Stimulated activated CD4-positive, alpha-beta T cell treated with anti-CD3 and anti-CD28 coated beads, Interleukin-2, amount 100 ng/mL, for 48 hours (primary cell): ENCODE measurements at places on chromosomes 5 and 9.
A peak's percentile ranks its signal among the peaks of the same experiment; 100 is the strongest.

DNA sequence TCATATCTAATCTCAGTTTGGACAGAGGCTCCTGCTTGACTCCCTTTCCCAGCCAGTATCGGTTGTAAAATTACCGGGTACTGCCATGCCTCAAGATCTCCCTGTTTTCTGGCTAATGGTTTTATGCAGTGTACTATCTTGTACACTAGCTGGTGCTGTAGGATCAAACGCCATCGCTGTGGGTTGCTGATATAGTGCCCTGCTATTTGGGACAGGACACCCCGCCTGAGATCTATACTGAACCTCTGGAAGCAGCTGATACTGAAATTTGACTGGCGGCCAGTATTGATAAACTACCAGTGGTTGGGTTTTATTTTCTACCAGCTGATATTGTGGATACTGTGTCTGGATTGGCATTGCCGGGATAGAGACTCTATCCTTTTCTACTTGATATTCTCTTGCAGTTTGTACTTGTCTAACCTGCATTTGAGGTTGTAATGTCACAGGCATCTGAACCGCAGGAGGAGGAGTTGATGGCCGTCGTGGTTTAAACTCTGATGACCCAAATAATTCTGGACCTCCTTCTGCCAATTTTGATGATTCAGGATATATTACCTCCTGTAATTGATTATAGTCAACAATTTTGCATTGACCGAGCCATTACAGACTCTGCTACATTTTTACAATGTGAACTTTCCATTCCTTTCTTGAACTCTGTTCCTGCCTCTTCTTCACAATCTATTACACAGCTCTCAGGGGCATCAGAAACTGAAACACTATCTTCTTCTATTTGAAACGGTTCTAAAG lies 112.5 kb upstream of the LARP1 start:
- no peak for DNase-seq

DNA sequence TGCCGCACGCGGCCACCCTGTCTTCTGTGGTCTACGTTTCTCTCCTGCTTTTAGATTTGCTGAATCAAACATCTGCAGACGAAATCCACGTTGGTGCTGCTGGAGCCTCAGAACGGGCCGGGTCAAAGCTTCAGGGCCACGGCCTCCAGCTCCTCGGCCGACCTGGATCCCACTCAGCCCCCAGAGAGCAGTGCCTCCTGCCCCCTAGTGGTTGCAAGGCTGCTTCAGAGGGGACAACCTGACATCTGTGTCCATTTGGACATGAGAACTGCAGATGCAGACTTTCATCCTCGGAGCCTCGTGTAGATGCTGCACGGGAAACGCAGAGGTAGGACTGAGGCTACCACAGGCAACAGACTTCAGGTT lies 23.0 kb upstream of the SLC6A3 start:
- no peak for DNase-seq

DNA sequence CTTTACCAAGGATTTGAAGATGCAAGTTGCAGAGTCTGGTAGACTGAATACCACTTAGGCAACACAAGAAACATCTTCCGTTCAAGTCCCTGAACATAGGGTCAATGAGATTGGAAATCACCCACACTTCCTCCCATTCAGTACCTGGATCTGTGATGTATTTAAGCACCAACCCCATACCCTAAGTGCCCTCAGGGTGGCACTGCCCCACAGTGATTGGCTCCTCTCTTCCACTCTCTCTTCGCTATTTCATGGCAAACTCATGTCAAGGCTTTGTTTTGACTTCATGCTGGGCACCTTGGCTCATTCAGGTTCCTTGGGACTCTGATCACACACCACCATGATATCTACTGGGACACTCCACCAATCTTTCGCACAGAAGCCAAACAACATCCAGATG lies 53.7 kb downstream of the GGTA1 start:
- no peak for DNase-seq

DNA sequence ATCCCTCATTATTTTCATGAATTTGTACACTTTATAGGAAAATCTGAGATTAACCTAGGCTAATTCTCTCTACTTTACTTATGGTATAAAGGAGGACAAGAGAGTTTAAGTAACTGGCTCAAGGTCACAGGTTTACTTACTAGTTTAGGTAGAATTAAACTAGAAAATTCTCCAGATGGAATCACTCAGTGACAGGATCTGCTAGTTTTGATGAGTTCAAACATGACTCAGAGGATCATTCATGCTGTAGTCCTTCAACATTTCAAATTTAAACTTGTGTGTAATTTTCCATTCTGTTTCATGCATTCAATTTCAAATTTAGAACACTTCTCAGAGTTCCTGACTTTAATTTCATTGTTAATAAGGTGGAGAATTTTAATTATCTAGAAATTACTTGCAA lies 485.7 kb upstream of the TUSC1 start:
- DNase-seq = no peak

DNA sequence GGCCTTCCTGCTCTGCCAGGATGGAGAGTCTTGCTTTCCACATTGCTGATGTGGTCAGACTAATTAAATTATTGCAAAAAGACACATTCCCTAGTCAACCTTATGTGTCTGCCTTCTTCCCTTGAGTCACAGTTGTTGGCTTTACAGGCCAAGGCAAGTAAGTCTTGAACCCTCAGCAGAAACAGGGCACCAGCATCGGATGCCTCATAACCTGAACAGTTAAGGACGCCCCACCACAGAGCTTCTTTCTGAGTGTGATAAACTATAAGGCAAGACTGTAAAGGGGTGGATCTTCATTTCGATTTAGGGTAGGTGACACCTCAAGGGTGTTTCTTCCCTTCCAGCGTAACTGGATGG lies 670 bp upstream of the KIF2A start:
- DNase-seq = no peak

- DNase-seq = no peak
Measured at GRCh38 chr5:65157906-65158603, 323.7 kb downstream of the ADAMTS6 start.

DNA sequence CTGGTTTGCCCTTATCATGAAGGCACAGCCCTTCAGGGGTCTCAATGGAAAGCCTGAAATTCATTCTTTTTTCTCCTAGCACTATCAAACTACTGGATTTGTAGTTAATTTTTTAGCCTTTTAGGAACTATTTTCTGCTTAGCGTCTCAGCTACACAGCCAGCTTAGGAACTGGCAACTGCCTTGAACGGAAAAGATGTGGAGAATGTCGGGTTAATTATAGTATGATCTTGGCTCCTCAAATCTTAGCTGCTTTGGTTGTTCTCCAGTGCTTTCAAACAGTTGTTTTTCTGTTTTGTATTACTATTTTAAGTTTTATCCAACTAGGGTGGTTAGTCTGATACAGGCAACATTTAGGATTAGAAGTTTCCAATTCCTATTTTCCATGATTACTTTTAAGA lies 44.1 kb downstream of the CCNH start:
- no peak for DNase-seq

DNA sequence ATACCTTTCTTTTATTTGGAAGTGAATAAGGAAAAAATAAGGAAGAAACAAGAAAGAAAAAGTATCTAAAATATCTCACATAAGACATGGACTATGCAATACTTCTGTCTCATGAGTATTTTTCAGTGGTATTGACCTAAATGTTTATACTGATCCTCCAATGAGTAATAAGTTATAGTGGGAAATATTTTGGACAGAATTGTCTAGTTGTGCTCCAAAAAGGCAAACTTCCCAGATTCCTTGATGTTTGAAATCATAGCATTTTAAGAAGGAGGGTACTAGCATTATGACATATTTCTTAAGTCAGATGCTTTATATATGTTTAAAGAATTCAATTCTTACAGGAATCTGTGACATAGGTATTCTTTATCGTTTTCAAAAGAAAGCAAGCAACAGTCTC lies 34.5 kb upstream of the BASP1 start:
- DNase-seq = no peak

GRCh38 chr5:159786901-159787691 lies 129.2 kb upstream of the ADRA1B start:
- no peak for DNase-seq

GRCh38 chr5:25393256-25393655 lies 748.5 kb upstream of the CDH10 start:
- no peak for DNase-seq

- DNase-seq = no peak
Measured at GRCh38 chr9:121748074-121748473, 96.6 kb downstream of the DAB2IP start.

GRCh38 chr5:79235261-79235633 lies 684 bp upstream of the JMY start:
- DNase-seq = no peak

DNA sequence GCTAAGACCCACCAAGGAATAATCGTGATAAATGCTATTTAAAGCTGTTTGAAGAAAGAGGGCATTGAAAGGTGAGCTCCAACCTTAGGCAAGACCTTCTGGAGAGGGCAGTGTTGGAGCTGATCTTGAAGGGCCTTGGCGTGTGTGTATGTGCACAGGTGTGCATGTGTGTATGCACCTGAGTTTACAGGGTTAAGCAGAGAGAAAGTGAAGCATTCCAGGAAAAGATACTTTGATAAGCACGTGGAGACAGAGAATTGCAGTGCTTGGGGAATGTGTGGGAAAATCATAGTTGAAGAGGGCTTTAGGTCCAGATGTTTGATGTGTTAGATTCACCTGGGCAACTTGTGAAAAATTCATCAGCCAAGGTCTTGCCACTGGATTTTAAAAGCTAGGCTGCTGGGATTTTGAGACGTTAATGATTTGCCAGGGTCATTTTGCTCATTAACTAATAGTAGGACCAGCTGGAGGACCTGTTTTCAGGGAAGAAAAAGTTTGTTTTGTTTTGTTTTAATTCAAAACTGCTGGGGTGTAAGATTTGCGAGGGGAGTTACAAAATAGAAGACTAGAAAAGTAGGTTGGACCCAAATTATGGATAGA lies 78.3 kb upstream of the ANKRD55 start:
- DNase-seq = no peak

DNA sequence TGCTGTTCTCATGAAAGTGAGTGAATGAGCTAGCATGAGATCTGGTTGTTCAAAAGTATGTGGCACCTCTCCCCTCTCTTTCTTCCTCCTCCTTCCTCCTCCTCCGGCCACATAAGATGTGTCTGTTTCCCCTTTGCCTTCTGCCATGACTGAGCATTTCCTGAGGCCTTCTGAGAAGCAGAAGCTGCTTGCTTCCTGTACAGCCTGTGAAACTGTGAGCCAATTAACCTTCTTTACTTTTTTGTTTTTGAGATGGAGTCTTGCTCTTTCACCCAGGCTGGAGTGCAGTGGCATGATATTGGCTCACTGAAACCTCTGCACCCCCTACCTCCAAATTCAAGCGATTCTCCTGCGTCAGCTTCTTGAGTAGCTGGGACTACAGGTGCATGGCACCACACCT lies 6.1 kb downstream of the S100Z start:
- DNase-seq = peak; percentile 23

GRCh38 chr5:168477060-168477459 lies 9.2 kb upstream of the RARS1 start:
- DNase-seq = no peak

DNA sequence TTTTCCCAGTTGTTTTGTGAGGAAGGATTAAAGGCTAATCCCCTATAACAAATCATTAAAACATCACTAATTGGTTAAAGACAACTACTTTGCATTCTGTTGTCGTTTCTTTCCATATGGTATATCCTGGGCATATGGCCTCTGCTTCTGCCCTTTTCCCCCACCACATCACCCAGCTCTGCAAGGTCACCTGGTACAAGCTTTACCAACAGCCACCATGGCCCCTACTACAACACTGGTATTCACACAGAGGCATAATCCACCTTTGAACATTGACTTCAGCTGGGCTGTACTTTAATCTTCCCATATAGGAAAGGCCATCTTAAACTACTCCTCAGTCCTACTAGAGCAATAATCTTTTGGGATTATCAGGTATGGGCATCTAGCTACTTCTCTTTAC lies 866.1 kb downstream of the TLE4 start:
- no peak for DNase-seq

- no peak for DNase-seq
Measured at GRCh38 chr9:86734771-86735170, 212.5 kb downstream of the GAS1 start.

GRCh38 chr9:113359385-113359784 lies 10.0 kb downstream of the BSPRY start:
- DNase-seq = no peak

- DNase-seq = no peak
Measured at GRCh38 chr5:170365011-170365410, 24.2 kb downstream of the KCNMB1 start.

GRCh38 chr5:32067774-32068470 lies 106.2 kb downstream of the GOLPH3 start:
- no peak for DNase-seq

- DNase-seq = no peak
Measured at GRCh38 chr9:127717766-127718165, 1.9 kb downstream of the TTC16 start.

GRCh38 chr9:69180670-69181069 lies 6.6 kb downstream of the TJP2 start:
- DNase-seq = peak; percentile 34

- DNase-seq = no peak
Measured at GRCh38 chr9:115328677-115329076, 210.7 kb upstream of the TNC start.

- no peak for DNase-seq
Measured at GRCh38 chr5:111453295-111453694, 59.0 kb downstream of the STARD4 start.

DNA sequence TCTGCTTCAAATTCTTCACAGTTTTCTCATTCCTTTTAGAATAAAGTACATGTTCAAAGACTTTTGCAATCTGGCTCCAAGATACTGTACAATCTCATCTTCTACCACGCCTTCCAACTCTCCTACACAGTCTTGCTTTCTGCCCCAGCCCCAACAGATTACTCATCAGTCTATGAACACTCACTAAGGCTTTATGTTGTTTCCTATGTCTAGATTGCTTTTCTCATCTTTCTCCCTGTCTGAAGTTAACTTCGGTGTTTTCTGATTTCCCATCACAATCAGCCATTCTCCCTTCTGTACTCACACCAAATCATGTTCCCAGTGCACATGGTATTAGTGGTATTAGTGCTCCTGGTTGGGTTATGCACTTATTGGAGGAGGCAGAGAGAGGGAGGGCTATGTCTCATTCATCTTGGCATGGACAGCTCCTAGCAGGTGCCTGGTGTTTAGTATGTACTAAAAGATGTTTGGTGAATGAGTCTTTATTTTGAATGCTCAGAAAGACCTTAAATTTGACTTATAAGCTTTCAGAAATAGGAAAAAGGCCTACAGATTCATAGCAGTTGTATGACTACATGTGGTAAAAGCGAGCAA lies 44.0 kb upstream of the ZNF608 start:
- no peak for DNase-seq

DNA sequence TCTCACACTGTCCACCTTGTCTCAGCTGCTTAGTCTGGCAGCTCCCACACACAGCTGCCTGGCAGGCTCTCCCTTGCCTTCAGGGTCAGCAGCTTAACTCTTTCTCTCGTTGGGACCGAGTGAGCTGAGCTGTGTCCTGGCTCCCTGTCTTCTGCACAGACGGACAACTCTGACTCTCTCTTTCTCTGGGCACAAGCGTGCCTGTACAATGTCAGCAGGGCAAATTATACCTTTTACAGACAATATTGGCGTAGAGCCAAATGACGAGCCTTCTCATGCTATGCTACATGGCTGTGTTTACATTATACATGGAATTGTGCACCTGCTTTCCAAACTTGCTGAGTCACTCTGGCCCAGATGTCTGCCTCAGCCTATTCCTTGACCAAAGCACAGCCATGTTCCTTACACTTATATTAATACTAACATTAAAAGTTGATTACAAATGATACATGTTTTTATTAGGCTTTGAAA lies 188.6 kb downstream of the CYLC2 start:
- DNase-seq = no peak

- no peak for DNase-seq
Measured at GRCh38 chr5:113302120-113302519, 132.7 kb downstream of the TSSK1B start.

GRCh38 chr5:16809395-16810207 lies 126.5 kb downstream of the MYO10 start:
- DNase-seq = no peak
